GM23248 (cell line): ENCODE measurements at places on chromosomes 4 and X.
A peak's percentile ranks its signal among the peaks of the same experiment; 100 is the strongest.

DNA sequence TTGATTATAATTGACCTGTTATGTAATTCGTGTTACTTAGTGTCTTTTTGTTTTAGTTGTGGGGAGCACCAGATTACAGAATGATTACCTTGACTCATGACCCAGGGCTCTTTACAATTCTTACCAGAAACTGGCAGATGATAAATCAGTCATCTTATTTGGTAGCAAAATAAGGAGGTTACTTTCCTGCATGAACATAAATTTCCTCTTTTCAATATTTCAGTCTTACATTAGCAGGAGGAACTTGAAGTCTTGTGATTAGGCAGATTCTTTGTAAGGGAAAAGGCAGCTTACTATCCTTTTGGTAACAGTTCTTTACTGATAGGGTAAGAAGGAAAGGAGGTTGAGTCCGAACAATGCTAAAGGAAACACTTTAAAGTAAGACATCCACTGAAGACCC lies 26.0 kb upstream of the SLC25A5 start:
- DNase-seq, result no peak

DNA sequence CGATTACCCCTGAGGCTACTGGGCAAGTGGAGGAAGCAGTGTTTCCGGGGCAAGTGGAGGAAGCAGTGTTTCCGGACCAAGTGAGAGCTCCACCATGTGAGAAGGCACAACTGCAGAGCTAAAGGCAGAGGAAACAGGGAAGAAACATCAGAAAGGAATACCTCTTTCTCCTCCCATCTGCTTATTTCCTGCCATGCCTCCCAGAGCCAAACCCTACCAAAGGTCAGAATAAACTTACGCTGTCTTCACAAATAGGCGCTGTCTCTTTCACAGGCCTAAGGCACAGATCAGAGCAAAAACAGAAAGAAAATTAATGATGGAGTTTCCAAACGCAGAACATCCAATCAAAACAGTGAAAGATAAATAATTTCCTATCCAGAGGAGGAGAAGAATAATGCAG lies 153.0 kb downstream of the ATOH1 start:
- DNase-seq, result no peak

- peak; percentile 41 for DNase-seq
Observed at GRCh38 chr4:112589206-112589605, 47.5 kb downstream of the ZGRF1 start.

DNA sequence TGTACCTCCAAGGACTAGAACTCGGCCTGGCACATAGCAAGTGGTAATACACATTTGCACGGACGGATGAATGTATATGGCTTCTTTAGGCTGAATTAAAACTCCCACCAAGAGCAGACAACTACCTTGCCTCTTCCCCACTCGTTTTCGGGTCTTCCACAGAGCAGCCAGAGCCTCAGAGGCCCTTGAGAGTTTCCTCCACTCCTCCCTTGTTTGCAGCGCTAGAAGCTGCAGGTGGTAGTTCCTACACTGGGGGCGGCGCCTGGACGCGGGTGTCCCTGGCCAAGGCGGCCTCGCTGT lies 10.2 kb upstream of the INTU start:
- DNase-seq, result no peak

GRCh38 chr4:2257361-2258081 lies 4.4 kb downstream of the MXD4 start:
- DNase-seq, result no peak

- peak; percentile 57 for DNase-seq
Observed at GRCh38 chr4:169620880-169621248, 486 bp downstream of the CLCN3 start.

DNA sequence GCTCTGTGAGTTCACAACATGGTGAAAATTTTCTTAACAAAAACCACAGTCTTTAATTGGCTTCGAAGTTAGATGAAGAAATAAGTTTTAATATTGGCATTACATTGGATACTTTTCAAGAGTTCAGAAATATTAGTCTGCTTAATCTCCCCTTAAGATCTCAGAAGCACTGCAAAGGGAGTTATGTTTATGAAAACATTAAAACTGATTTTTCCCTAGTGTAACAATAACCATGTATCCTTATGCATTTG lies 1.5 kb downstream of the SETD7 start:
- DNase-seq, result no peak

DNA sequence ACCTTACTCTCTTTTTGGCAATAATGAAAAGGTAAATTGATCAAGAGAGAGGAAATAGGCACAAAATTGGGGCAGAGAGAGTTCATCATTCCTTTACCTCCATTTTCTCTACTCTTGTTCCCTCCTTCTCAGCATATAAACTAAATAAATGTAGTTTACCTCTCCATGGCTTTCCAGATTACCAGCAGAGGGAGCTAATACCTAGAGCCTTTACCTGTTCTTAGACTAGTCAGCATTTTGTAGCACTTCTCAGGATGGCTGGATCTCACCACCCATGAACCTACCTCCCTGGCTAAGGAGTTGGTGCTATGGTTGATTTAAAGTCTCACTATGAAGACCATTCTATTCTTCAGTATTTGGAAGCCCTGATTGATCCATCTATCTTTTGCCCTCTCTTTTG lies 15.7 kb downstream of the OFD1 start:
- peak; percentile 28 for DNase-seq

GRCh38 chr4:98506462-98507132 lies 151.8 kb downstream of the TSPAN5 start:
- DNase-seq, result no peak

- peak; percentile 94 for DNase-seq
Observed at GRCh38 chr4:140238351-140239056, 84.5 kb upstream of the MAML3 start.

DNA sequence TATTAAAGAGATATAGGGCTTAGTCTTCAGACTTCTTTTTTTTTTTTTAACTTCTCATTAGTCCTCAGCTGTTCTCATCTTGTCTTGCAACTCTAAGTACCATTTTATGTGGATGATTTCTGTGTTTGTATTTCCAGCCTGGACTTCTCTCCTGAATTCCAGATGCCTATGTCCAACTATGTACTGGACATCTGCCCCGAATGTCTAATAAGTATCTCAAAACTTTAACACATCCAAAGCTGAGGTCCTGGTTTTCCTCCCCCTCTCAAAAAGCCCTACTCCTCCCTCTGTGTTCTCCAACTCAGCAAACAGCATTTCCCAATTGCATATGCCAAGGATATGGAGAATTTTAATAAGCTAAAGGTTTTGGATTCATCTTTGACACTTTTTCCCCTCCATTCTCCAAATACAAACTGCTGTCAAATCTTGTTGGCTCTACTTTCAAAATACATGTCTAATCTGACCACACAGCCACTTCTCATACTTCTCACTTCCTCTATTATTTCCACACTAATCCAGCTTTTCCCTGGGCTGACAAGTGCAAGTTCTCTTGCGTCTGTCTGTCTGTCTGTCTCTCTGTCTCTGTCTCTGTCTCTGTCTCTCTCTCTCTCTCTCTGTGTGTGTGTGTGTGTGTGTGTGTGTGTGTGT lies 79.8 kb downstream of the CLCN5 start:
- DNase-seq, result no peak

GRCh38 chr4:151568966-151569365 lies 160.0 kb downstream of the FHIP1A start:
- DNase-seq, result no peak

DNA sequence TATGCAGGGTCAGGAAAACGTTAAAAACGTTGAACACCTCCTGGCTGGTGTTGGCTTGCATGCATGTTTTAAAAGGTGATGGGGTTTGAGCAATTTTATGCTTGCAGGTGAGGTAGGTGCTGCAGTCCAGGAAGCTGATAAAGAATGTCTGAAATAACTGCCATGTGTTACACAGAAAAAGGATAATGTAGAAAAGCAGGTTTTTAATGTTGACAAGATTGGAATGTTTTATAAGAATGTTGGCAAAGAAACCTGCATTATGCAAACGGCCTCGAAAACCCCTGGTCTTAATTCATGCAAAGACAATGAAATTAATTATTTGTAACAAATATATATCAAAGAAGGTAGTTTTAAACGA lies 723.7 kb upstream of the AGA start:
- no peak for DNase-seq

DNA sequence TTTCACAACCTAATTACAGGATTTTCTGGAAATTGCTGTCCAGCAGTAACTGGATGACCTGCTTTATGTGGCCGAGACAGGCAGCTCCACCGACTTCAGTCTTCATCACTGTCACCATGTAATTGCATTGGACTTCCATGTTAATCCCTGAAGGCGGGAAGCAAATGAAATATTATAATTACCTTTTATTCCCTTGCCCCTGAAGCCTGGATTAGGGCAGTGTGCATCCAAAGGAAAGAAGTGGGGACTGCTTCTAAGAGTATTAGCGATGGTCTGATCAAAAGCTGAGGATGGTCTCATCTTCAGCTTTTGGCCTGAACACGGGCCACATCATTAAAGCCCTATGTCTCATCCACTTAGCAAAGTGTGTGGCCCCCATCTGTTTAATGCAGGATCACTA lies 311.6 kb upstream of the GALNT7 start:
- DNase-seq, result no peak

DNA sequence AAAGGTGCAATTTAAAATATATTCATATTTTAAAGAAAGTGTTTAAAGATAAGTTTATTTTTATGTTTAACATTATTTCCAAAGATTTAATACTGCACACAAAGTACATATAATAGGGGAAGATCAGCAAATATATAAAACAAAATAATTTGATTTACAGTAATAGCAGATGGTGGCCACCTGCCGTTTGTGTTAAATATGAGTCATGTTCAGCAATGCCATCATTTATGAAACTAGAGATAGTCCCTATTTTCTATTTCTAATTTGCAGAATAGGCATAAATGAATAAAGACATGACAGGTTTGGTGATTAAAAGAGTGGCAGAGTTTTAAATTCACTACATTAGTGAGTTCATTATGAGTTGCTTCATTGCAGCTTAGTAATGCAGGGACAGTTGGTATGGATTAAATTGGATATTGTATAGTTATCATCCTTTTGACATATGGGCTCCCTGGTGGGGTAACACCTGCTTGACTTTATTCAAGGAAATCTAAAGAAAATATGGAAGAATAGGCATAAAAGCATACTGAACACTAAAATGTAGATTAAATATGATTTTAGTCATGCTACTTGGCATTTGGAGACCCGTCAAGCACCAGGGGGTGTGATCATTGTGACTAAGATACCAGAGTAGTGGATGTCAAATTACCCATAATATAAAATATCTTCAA lies 78.8 kb upstream of the BANK1 start:
- DNase-seq, result peak; percentile 4

- DNase-seq, result no peak
Observed at GRCh38 chr4:160299177-160299576, 1196.3 kb downstream of the RAPGEF2 start.

GRCh38 chr4:35164063-35164462 lies 1080.3 kb downstream of the ARAP2 start:
- DNase-seq, result no peak

DNA sequence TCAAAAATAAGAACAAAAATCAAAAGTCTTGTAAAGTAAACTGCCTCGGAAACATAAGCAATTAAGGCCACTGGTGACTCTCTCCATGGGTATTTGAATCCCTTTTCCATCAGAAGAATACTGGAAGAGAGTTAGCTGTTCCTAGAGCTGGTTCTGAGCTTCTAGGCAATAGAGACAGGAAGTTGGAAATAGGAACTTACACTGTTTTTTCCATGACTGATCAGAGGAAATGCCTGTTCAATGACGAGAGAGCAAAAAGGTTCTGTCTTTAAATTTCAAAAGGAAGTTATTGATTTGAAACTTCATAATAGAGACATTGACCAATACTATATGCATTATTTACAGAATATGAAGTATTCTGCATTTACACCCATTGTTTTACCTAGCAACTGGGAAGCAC lies 503.5 kb upstream of the ARX start:
- no peak for DNase-seq

- DNase-seq, result peak; percentile 5
Observed at GRCh38 chr4:172826346-172826745, 342.3 kb upstream of the GALNT7 start.

- peak; percentile 55 for DNase-seq
Observed at GRCh38 chr4:94408549-94409374, 43.0 kb upstream of the PDLIM5 start.

DNA sequence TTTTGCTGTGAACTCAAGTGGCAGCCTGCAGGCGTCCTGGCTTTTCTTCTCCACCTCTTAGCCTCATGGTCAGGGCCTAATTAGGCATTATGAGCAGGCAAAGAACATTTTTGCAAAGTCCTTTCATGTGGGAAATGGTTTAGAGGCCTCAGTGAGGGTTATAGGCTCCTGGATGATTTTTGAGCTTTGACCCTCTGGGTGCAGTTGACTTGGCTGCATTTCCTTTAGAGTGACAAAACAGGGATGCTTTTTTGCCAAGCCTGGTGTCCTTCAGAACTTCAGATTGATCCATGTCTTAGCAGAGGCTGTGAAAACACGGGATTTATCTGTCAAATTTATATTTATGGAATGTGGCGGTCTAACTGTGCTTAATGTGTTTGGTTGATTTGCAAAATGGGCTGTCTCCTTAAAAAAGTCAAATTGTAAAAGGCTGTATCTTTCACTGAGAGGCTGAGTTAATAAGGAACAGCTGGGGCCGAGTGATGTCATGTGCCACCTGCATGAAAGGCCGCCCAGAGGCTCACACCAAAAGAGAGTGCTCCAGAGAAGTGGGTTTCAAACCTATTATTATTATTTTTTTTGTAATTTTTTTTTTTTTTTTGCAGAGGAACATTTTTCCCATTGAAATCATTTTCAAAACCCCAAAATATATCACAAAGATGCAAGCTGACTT lies 192.2 kb upstream of the ARX start:
- no peak for DNase-seq

GRCh38 chr4:158197194-158197776 lies 13.0 kb upstream of the TMEM144 start:
- DNase-seq, result no peak

- peak; percentile 69 for DNase-seq
Observed at GRCh38 chr4:677431-678293, 3.3 kb downstream of the MYL5 start.
